ENCODE measurements at places on chromosomes 5 and 9.
A peak's percentile ranks its signal among the peaks of the same experiment; 100 is the strongest.

GRCh38 chr5:153520952-153521351 lies 30.5 kb downstream of the GRIA1 start:
- no peak overlapping the region for H3K27ac ChIP-seq
- H3K36me3 ChIP-seq = no peaks in the 10 kb centered on the region
- peaks cover 15% of the 10 kb centered on the region for H3K4me1 ChIP-seq

DNA sequence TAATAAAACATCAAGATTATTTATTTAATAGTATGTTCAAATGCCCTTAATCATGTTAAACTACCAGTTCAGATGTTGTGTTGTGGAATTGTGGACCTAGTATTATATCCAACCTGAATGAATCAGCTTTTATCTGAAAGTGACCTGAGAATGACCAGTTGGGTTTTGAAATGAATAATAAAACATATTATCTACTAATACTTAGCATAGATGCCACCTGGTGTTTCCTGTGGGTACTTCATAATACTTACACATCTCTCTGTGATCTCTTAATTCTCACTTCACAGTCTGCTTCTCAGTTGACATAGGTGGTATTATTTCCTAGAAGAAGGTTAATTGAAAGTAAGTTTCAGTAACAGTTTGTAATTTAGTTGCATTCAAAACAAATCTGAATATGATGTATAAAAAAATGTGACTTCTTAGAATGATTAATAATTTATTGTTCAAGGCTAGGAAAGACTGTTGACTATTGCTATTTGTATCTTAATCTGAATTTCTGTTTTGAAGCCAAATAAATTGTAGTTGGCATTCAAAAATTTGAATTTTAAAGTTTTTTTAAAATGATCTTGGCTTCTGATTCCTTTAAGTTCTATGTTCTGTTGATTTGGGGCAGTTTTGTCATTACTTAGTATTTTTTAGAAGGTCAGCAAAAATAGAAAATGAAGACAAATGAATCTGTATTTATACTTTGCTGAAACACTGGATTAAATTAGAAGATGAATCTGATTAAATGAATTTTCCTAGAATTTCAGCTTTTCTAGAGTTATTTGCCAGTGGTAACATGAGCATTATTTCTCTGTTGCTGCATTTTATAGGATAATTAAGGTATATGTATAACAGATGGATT lies 48.2 kb downstream of the KIF2A start:
- no peaks in the 10 kb centered on the region for H3K4me1 ChIP-seq
- DNase-seq = no peak
- H3K27me3 ChIP-seq = no peaks in the 10 kb centered on the region
- H3K27ac ChIP-seq = no peak overlapping the region
- peaks cover 7% of the 10 kb centered on the region for H3K36me3 ChIP-seq
- no peak overlapping the region for H3K4me3 ChIP-seq

GRCh38 chr5:135486131-135487036 lies 34.2 kb upstream of the TIFAB start:
- peaks cover 37% of the 10 kb centered on the region for H3K27me3 ChIP-seq
- no peak for DNase-seq
- H3K4me3 ChIP-seq = no peak overlapping the region
- peaks cover 4% of the 10 kb centered on the region for H3K36me3 ChIP-seq
- peak overlapping the region; percentile 74 for H3K27ac ChIP-seq

DNA sequence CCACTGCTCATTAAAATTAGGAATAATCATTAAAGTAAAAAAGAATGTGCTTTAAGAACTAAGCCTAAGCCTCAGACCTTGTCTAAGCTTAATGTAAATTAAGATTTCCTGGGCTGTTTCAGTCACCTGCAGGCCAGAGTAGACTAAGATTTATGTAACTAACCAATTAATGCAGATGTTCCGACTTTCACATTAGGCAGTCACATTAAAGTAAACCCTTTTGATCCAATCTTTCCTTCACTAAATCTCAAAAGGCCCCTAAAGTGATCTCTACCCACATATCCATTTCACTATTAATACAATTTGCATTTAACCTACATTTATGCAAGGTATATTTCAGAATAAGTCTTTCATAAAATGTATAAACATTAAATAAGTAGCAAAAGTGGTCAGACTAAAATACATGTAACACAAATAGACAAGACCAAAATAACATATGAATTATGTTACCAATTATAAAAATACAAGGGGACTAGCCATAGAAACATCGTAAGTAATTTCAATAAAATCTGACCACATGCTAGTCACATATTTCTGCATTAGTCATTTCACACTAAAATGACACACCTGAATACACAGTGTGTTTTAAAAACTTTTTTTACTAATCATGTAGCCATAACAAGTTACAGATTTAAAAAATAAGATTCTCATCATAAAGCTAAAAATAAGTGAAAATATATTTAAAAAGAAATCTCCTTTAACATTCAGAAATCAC lies 7.7 kb downstream of the NR3C1 start:
- H3K4me3 ChIP-seq = no peak overlapping the region
- H3K36me3 ChIP-seq = no peaks in the 10 kb centered on the region
- H3K27ac ChIP-seq = no peak overlapping the region
- DNase-seq = no peak

DNA sequence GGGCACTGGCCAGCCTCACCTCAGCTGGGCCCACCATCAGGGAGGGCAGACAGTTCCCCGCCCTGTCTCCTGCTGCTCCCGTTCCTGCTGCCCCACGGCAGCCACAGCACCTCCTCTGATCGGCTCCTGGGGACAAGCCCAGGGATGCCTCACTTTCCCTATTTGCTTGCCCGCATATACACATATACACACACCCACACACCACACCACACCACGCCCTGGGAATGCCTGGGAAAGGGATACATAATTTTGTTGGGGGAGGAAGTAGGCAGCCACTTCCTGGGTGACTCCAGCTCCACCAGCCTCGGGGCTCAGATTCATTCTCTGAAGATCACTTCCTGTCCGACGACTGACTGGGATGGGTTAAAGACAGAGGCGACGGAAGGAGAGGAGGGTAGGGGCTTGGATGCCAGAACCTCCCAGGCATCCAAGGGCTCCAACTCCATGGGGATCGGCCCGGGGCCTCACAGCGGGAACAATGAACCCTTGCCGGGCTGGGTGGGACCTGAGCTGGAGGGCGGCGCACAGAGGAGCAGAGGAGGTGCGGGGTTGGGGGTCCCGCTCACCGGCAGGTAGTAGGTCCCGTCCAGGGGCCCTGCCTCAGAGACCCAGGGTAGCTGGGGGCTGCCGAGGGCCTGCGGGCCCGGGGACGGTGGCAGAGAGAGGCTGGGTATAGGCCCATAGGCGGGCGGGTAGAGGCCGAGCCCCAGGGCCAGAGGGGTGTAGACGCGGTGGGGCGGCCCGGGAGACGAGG lies 2.0 kb upstream of the MZB1 start:
- peaks cover 36% of the 10 kb centered on the region for H3K4me1 ChIP-seq
- peak overlapping the region; percentile 70 for H3K27ac ChIP-seq
- DNase-seq = peak; percentile 15
- peak overlapping the region; percentile 69 for H3K4me3 ChIP-seq
- peaks cover 3% of the 10 kb centered on the region for H3K36me3 ChIP-seq

DNA sequence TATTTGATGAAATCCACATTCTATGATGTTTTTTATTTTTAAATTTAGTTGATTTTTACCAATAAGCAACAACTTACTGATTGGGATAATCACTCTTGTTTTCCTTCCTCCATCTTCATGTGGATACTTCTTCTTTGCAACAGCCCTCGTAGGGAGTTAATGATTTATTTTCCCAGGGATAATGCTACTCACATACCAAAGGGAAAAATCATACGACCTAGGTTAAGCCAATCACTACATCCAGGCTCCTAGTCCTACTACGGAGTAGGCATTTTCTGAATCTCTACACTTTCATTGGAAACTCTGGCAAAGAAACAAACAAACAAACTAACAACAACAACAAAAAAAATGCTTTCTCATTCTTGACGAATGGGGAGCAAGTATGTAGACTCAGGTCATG lies 663.4 kb downstream of the PTPRD start:
- no peak for DNase-seq
- H3K27ac ChIP-seq = no peak overlapping the region
- no peak overlapping the region for H3K4me3 ChIP-seq
- H3K27me3 ChIP-seq = no peaks in the 10 kb centered on the region
- no peaks in the 10 kb centered on the region for H3K36me3 ChIP-seq
- H3K4me1 ChIP-seq = peaks cover 3% of the 10 kb centered on the region

- DNase-seq = no peak
- H3K27me3 ChIP-seq = no peaks in the 10 kb centered on the region
- no peaks in the 10 kb centered on the region for H3K36me3 ChIP-seq
- H3K27ac ChIP-seq = no peak overlapping the region
- H3K4me1 ChIP-seq = no peaks in the 10 kb centered on the region
These were observed 308.1 kb upstream of the TLE4 start for GRCh38 chr9:79263628-79264027.

DNA sequence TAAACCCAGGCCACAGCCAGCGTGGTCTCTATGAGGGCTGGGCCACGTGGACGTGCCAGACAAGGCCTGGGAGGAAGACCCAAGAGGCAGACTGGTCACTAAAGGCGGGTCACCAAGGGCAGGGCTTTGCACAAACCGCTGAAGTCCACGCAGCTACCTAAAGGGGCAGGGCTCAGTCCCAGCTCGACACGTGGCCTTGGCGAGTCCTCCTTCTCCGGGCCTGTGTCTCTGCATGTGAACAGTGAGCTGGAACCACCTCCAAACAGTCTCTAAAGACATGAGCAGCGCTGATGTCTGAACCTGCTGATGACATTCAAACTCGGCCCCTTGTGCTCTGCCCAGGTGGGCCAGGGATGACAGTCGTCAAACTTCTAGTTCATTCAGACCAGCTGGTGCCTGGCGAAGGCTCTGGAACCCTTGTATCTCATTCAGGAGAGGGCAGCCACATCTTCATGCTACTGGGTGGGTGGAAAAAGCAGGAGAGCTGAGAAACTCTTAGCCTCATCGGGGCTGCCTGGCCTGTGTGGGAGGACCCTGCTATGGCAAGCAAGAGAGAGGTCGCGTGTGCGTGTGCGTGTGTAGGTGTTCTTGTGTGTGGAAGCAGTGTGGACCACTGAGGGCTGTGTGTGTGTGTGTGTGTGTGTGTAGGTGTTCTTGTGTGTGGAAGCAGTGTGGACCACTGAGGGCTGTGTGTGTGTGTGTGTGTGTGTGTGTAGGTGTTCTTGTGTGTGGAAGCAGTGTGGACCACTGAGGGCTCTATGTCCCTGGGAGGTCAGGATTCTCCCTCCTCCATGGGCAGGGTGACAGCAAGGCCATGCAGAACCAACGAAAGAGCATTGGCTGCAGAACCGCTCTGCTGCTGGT lies 14.1 kb upstream of the SLC25A51 start:
- peaks cover 15% of the 10 kb centered on the region for H3K36me3 ChIP-seq
- DNase-seq = no peak
- H3K4me1 ChIP-seq = peaks cover 76% of the 10 kb centered on the region
- peak overlapping the region; percentile 95 for H3K27ac ChIP-seq
- H3K27me3 ChIP-seq = peaks cover 12% of the 10 kb centered on the region
- H3K4me3 ChIP-seq = peak overlapping the region; percentile 74

GRCh38 chr5:58404734-58405133 lies 55.2 kb downstream of the PLK2 start:
- peaks cover 14% of the 10 kb centered on the region for H3K4me1 ChIP-seq
- no peaks in the 10 kb centered on the region for H3K27me3 ChIP-seq
- DNase-seq = no peak

DNA sequence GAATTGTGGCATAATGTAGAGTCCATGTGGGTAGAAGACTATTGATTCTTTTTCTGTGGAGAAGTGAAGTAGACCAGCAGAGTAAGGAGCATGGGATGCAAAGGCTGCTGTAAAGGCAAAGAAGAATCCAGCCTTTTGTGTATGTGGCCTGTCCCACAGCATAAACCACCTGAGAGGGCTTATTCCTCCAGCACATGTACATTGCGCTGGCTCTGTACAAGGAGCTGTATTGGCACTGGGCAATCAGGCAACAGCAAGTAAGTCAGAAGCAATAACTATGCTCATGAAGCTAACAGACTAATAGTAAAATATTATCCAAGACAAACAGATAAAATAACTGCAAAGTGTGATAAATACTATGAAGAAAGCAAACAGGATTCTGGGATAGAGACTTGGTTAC lies 86.2 kb downstream of the LURAP1L start:
- H3K36me3 ChIP-seq = no peaks in the 10 kb centered on the region
- no peak overlapping the region for H3K27ac ChIP-seq
- no peak overlapping the region for H3K4me3 ChIP-seq
- DNase-seq = no peak
- no peaks in the 10 kb centered on the region for H3K27me3 ChIP-seq

DNA sequence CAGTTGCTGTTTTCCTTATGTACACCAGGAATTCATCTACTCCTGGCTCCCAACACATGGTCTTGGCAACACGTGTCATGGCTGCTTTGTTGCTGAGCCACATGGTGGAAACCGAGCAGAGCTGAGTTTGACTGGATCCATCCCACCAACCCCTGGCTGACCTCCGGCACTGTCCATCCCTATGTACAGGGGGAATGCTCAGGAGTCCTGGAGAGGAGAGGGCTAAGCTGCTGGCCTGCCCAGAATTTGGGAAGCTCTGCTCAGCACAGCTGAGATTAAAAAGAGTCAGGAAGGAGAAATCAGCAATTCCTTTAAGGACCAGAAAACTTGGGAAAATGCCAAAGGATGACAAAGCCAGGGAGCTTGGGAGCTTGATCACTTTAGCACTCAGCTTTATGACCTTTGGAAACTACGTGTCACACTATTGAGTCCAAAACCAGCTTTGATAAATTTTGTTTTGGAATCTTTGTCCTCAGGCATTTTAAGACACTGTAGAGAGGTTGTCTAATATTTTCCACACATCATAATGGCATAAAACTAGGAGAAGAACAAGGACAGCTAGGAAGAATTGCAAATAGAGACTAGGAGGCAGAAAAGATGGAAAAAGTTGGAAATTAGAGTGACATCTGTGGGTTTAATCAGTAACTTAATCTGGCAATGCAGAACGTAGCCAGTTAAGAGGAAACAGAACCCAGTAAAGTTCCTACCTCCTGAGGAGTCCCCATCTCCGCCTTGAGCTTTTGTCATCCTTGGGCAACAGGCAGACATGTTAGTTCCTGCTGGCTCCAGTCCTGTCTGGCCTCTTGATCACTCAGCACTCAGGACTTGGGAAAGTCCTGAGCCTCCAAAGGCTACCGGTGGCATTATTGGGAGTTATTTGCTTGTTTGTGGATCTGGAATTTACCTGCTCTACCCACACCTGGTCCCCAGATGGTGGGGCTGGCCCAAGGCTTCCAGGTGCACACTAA lies 62.5 kb upstream of the PLPP1 start:
- H3K27me3 ChIP-seq = no peaks in the 10 kb centered on the region
- H3K4me1 ChIP-seq = peaks cover 33% of the 10 kb centered on the region
- H3K4me3 ChIP-seq = no peak overlapping the region
- DNase-seq = no peak

- no peak overlapping the region for H3K27ac ChIP-seq
- no peaks in the 10 kb centered on the region for H3K36me3 ChIP-seq
- no peaks in the 10 kb centered on the region for H3K4me1 ChIP-seq
- DNase-seq = no peak
- H3K27me3 ChIP-seq = peaks cover 1% of the 10 kb centered on the region
These were observed 6.1 kb downstream of the SAR1B start for GRCh38 chr5:134626369-134627014.
